ENCODE measurements at places on chromosomes 16 and 17. TPM values are rescaled to one million over a fixed set of nuclear protein-coding genes. Genes with fewer than 3 reads are reported as not detected.

Gene NPIPA2
- total RNA-seq: 2.4 TPM

Gene KREMEN2
- not detected for total RNA-seq

Gene RAPGEFL1
- total RNA-seq: 4.9 TPM

Gene CBX1
- 35.8 TPM for total RNA-seq

Gene TM4SF5
- not detected for total RNA-seq

Gene PIK3R5
- total RNA-seq: 2.5 TPM

Gene SRL
- total RNA-seq: 511 TPM

Gene ALDH3A2
- 71.8 TPM for total RNA-seq

Gene C1QTNF1
- 64.9 TPM for total RNA-seq

Gene SECTM1
- total RNA-seq: 4.9 TPM
